ENCODE measurements at places on chromosomes 3 and 15.

GRCh38 chr3:44159696-44160300 is 81.9 kb upstream of the TOPAZ1 start:
- no peak for DNase-seq

- DNase-seq: no peak
Observed at GRCh38 chr3:45516829-45517228, 77.7 kb upstream of the LIMD1 start.

GRCh38 chr15:57567891-57568290 is 23.8 kb upstream of the MYZAP start:
- DNase-seq: no peak

DNA sequence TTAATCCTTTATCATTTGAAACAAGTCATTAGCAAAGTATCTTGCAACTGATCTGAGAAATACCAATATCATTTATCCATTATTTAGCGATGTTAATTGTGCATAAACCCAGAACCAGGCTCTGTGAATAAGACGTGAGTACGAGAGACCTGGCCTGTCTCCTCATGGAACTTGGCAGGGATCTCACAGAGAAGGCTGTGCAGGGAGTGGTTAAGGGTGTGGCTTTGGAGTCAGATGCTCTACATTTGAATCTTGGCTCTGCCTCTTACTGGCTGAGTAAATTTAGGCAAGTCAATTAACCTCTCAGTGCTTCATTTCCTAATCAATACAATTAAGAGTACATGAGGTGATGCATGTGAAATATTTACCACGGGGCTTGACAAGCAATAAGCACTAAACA is 39.9 kb upstream of the TBL1XR1 start:
- no peak for DNase-seq

DNA sequence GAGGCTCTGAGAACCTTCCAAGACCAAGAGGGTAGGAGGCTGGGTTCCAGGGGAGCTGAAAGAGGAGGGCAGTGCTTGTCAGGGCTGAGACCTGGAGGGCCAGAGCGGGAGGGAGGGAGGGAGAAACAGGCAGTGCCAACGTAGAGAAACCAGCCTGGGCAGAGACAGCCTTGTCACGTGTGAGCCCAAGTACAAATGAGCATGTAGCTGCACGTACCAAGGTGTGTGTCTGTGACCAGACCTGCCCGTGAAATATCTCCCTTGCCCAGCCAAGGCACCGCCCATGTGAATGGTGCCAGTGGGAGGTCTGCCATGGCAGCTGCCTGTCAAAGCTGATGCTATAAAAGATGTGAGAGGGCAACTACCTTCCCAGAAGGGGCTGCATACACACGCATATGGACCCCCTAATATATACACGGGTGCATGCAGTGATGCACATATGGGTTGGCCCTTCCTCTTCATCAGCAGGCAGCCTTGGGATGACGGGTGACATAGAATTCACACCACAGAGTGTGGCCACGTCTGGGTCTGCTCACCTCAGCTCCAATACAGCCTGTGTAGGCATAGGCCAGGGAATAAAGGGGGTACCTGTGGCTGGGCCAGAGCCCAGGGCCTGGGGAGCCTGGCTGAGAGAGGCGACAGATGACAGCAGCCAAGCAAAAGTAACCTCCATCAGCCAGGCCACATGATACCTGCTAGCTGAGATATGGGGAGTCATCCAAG is 7.8 kb upstream of the CTDSPL start:
- no peak for DNase-seq

DNA sequence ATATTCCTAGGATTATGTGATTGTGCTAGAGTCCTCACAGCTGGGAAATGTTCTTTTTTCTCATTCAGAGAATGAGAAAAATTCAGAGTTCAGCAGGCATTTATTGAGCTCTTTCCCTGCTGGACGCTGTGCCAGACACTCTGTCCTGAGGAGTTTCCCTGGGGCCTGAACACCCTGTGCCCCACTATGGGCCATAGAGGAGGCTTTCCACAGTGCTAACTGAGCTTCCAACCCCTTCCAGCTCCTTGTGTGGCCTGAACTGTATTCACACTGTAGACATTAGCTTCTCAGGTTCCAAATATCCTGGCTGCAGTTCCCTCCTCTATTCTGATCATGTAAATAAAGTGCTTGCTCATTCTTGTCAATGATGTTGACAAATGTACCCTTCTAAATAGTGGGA is 10.0 kb downstream of the ABHD2 start:
- DNase-seq: no peak

DNA sequence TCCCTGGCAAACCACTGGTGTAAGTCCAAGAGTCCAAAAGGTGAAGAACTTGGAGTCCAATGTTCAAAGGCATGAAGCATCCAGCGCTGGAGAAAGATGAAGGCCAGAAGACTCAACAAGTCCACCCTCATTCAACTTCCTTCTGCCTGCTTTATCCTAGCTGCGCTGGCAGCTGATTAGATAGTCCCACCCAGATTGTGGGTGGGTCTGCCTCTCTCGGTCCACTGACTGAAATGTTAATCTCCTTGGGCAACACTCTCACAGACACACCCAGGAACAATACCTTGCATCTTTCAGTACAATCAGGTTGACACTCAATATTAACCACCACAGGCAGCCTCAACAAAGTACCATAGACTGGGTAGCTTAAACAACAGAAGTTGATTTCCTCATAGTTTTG is 245.9 kb upstream of the IGF1R start:
- no peak for DNase-seq
